Stimulated activated CD4-positive, alpha-beta T cell treated with anti-CD3 and anti-CD28 coated beads, Interleukin-1b, Interleukin-23, amount 100 ng/mL, for 1 hour (primary cell): ENCODE measurements at places on chromosomes 16 and 17.
A peak's percentile ranks its signal among the peaks of the same experiment; 100 is the strongest.

DNA sequence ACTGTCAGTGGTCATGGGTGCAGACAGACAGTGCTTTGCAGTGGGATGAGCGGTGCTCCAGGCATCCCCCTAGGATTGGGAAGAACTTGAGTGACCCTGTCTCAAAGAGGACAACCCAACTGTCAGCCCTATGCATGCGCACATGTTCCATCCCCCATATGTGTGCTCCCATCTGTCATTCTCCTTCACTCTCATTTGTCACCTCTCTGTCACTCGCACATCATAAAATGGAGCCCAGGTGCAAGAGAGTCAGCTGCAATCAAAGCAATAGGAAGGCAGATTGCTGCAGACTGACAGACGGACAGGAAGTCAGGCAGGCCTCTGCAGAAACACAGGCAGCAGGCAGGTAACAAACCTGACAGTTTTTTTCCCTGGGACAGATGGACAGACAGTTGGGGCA, 101.8 kb upstream of the CCL1 start:
- DNase-seq = no peak

DNA sequence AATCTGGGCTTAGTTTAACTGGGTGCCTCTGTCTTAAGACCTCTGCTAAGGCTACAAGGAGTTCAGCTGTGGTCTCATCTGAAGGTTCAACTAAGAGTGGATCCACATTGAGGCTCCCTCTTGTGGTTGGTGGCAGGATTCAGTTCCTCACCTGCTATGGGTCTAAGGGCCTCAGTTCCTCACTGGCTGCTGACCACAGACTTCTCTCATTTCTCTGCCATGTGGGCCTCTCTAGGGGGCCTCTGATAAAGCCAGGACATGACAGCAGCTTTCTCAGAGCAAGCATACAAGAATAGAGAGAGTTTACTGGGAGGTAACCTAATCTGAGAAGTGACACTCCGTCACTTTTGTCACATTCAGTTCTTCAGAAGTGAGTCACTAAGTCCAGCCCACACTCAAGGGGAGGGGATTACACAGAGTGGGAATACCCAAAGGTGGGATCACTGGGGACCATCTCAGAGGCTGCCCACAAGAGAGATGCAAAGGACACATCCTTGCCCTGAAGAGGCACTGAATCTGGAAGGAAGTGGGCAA, 19.2 kb upstream of the ABAT start:
- DNase-seq = no peak

GRCh38 chr17:77935121-77935571, 23.4 kb upstream of the TNRC6C start:
- DNase-seq = no peak

GRCh38 chr17:15240644-15241043, 24.5 kb downstream of the PMP22 start:
- DNase-seq = no peak

DNA sequence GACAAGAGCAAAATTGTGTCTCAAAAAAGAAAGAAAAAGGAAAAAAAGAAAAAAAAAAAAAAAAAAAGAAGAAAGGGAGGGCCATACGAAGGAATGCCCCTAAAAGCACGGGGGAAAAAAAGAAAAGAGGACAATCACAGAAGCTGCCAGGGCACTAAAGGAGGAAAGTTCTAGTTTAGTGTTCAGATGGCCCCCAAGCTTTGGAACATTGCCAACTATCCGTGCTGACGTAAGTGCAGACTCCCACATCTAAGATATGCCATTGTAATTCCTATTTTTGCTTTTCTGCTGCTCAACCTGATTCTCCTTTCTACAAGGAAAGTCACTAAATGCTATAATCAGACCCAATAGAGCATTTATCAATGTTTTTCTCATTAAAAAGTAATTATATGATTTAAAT, 842.1 kb downstream of the KCNJ2 start:
- DNase-seq = no peak

DNA sequence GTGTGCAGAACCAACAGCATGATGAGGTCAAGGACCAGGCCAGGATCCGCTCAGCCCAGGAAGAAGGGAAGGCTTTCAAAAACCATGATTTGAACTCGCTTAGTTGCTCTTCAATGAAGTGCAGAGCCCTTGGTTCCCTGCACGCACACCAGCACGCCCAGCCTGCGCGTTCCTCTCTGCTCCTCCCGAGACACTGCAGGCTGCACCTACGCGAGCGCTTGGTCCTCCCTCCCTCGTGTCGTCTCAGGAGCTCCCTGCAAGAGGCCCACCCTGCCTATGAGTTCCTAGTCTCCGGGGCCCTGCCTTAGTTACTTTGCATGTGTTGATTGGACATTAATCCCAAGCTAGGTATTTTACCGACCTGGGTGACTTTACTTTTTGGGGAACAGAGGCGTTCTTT, 132.9 kb upstream of the TNRC6C start:
- DNase-seq = no peak

DNA sequence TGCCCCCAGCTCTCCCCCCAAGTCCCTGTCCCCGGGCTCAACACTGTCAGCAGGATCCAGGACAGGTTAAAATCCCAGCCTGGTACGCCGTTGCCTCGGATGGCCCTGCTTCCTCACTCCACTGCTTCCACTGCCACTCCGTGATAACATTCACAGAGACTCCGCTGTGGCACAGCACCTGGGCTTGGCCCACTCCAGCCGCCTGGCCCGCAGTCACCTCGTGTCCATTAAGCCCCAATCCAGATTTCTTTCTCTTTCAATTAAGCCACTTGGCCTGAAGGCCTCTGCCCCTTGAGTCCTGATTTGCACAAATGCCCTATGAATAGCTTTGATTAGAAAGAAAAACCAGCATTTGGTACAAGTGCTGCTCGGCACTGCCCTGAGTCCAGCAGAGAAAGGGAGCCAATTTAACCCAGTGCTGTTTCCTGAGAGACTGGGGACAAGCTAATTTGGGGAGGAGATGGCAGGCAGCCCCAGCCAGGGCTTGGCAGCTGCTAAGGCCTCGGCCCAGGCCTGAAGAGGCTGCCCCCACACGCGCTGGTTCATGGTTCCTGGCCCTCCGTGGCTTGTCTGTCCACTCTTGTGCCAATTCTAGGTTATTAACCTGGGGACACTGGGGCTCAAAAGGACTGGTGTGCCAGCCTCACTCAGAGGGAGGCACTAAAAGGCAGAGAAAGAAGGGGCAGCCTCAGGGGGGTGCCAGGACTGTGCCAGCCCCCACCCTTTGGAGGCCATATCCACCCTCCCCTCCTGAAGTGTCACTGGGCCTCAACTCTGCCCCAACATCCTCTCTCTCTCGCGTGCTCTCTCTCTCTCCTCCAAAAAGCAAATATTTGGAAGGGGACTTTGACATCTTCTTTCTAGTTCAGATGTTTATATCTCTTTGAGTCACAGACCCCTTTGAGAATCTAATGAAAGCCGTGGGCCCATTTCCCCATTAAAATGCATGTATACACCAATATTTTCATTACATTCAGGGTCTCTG, 29.8 kb upstream of the SPPL2C start:
- no peak for DNase-seq

GRCh38 chr17:29214215-29215146, 32.2 kb upstream of the CRYBA1 start:
- no peak for DNase-seq

- DNase-seq = no peak
Observed at GRCh38 chr16:85833219-85833920, 33.9 kb downstream of the COX4I1 start.

- DNase-seq = peak; percentile 93
Observed at GRCh38 chr17:44123356-44124117, at the start of gene HDAC5. Gene HDAC5 (minus strand): TSS chr17:44123641. CDS start chr17:44117515, 6,126 bp downstream.

DNA sequence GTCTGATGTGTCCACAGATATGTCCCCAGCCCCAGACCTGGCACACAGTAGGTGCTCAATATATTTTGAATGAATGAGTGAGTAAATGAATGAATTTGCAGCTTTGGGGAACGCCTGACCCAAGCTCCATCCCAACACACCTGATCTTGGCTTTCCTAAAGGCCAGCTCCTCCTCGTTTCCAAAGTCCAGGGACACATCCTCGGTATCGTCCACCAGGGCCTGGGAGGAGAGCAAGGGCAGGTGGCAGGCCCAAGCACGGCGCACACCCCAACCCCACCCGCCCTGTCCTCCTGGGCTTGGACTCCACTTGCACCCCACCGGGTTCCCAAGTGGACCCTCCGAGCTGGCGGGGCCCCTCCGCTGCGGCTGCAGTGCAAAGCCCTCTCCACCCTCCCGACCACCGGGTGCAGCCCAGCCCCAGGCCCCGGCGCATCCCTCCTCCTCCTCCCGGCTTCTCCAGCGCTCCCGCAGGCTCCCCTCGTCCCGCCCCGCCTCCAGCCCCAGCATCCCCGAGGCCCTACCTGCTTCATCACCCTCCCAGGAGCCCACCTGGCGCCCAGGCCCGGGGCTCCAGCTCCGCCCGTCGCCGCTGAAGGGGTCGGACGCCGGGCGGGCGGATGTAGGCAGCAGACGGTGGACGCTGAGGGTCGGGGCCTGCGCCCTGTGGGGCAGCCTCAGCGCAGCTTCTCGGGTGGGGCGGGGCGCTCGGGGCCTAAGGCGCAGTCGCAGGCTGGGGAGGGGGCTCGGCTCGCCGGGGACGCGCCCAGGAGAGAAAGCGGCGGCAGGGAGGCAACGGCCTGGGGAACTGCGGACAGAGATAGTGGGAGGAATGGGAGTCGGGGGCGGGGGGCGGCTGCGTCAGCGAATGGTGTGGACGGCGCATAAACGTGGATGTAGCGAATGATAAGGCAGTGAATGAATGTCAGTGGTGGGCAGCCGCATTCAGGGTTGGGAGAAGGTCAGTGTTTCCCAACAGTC, at the start of gene TVP23A:
TVP23A (minus strand) TSS at position 832 of the 979 bp plus-strand sequence; CDS start at position 531, 301 bp downstream.
- DNase-seq = no peak

GRCh38 chr16:8346294-8346693, 244.0 kb downstream of the TMEM114 start:
- no peak for DNase-seq

DNA sequence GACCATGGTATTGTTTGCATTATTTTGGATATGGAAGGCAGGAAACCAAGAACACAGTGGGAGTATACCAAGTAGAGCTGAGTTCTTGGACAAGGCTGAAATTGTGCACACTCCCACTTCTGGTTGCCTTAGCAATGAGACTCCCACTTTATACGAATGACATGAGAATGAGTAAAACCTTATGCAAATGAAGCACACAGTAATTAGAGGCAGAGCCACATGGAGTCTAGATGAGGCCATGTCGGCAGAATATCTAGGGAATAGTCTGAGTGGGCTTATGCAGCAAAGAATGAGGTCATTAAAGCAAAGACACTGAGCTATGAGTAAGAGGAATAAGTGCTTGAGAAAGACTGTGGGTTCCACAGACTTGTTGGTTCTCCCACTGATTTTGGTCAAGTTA, 178.7 kb downstream of the GRIN2A start:
- no peak for DNase-seq

DNA sequence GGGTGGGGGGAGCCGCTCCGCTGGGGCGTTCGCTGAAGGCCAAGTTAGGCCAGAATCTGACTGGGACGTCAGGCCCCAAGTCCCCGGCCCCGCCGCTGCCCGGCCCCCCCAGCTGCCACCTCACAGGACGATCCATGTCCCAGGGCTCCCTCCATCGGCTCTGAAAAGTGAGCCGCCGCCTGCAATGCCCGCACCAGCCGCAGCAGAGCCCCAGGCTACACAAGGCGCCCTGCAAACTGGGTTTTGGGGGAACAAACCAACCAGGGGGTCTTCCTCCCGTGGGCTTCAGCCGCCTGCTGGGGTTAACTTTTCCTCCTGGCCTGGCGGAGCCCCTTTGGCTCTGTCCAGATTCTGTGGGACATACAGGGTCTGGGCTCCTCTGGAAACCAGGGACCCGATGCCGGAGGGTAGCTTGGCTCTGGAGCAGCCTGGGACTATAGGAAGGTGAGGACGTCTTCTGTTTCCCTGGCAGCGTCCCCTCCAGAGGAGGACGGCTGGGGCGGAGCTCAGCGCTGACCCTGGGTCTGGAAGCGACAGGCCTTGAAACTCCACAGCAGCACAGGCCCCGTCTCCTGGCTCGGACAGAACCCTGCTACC, 835 bp downstream of the NME4 start:
- no peak for DNase-seq
